CD4-positive, alpha-beta T cell treated with Interleukin-17A for 4 hours (primary cell): ENCODE measurements at places on chromosomes 5 and 9.

DNA sequence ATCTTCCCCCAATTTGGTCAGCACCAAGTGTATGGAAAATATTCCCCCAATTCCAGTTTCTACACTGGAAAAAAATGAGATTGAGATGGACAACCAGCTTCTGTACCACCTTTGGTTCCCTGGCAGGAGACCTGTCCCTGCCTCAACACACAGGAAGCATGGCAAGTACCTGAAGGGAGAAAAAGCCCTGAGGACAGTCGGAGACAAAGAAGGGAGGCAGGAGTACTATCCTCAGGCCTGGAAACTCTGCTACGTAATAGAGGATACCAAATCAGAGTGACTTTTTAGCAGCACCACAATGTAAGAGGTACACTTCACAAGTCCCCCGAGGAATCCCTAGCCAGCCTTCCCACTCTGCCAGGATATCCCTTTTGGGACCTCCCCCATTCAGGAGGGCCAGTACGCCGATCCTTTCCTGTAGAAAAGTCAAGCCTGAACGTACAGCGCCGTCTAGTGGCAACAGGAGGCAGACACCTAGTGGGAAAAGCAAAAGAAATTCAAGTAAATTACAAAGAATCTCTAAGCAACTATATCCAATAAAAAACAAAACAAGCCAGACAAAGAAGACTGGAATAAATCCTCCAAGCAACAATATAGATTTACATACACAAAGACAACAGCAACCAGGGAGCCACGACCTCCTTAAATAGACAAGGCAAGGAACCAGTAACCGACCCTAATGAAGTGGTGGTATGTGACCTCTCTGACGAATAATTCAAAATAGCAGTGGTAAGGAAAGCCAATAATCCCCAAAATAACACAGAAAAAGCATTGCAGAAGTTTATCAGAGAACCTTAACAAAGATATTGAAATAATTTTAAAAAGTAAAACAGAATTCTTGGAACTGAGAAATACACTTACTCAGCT, 63.3 kb upstream of the SLCO6A1 start:
- no peak for DNase-seq

GRCh38 chr9:38092200-38092524, 23.1 kb upstream of the SHB start:
- DNase-seq = no peak

- no peak for DNase-seq
These were observed 8.8 kb downstream of the SPACA9 start for GRCh38 chr9:132887181-132888120.

- DNase-seq = no peak
These were observed 68.3 kb upstream of the RGS7BP start for GRCh38 chr5:64437496-64437895.

GRCh38 chr5:181114284-181114843, 16.6 kb downstream of the OR2V1 start:
- DNase-seq = no peak

GRCh38 chr5:31116466-31117031, 76.9 kb upstream of the CDH6 start:
- DNase-seq = no peak
